ENCODE measurements at places on chromosomes 6 and 20.

DNA sequence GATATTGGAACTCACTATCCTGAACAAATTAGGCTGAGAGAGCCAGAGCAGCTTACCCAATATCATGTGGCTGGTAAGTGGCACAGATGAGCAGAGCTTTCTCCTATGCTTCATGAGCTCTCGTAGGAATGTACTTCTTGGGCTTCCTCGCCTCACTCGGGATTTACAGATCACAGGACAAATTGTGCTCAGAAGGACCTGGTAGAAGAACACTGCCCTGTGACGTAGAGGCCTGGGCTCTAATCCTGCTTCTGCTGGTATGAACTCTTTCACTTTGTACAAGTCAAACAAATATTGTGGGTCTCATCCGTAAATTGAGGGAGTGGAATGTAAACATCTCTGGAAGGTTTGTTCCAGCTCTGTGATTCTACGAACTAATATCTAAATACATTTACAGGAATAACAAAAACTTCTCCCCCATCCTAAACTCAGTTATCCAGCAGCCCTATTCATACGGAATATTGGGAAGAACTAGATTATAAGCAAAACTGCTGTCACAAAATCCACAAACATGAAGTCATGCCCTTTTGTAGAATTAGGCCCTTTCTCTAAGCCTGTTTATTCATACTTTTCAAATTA, 187.6 kb downstream of the CLIC5 start:
- DNase-seq: no peak

DNA sequence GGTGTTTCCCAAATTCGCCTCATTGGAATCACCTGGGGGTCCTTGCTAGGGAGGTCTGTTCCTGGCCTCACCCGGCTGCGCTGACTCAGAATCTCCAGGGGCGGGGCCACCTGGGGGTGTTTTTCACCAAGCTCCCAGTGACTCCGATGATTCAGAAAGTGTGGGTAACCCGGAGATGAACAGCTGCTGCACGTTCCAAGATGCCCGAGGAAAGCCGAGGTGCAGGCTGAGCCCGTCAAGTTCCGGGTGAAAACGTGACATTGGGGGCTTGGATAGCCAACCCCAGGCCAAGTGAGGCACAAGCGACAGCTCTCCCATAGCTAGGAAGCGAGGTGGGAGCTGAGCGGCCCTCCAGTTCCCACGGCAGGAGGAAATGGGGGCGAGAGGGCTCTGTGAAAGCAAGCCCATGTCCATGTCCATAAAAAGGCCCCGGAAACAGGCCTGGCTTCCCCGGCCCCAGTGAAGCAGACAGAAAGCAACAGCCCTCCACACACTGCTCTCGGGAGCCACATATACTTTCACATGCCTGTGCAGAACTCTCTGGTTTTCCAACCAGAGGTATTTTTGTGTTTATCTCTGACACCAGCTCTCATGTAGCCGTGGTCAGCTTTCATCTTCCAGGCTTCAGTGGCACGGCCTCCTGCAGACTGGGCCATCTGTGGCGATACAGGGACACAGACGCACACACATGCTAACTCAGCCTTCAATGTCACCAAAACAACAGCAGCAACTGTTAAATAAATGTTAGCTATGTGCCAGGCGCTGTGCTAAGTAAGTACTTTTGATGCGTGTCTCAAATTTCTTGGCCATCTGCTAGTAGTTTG, 90.7 kb upstream of the CCDC28A start:
- no peak for DNase-seq

DNA sequence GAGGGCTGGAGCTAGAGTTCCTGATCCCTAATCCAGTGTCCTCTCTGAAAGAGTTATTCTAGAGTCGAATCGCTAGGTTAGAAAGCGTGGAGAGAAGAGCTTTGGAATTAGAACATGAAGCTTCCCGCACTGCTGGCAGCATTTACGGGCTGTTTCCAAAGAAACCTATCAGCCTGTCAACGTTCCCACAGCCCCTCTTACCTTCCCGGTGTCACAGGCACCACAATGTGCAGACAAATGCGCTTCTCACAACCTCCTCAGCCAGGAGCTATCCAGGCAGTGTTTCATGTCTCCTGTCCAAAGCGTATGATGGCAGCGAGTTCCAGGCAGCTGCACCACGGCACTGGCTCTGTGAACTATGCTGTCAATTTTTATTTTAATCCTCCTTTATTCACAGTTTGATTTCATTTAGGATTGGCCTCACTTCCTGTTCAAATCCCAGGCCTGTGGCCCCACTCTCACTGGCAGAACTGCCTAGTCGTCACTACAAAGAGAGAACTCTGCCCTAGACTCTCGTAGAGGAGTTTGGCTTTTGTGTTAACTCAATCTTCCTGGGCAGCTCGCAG, 322.8 kb upstream of the SOX4 start:
- no peak for DNase-seq

GRCh38 chr6:117553142-117553541, 49.2 kb downstream of the GOPC start:
- no peak for DNase-seq

GRCh38 chr6:39453241-39453640, 130.7 kb upstream of the KCNK16 start:
- DNase-seq: no peak

DNA sequence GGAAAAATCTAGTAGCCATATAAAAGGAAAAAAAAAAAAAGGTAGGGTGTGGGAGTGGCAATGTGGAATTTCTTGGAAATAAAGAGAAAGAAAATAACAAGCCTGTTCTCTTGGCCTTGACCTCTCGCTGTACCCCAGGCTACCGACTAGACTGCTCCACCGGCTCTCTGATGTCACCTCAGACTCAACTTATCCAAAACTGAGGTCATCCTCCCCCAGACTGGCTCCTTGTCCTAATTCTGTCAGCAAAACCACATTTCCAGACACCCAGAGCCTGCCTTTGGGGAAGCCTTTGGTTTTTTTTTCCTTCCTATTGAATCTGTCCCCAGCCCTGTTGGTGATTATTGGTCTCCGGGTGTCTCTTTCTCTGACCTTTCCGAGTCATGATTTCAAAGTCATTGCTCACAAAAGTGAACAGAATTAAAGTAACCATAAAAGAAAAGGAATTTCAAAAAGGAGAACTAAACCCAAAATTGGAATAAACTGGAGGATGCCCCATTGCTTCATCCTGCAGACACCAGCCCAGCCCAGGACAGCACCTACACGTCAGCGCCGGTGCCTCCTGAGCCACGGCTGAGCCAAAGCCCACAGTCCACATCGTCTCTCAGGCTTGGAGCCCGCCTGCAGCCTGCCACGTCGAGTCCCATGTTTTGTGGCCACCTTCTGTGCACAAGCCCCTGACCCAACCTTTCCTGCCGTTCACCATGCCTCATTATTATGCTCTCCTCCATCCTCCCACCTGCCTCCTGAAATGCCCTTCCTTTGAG, 170.7 kb downstream of the MYLK4 start:
- DNase-seq: no peak

- DNase-seq: no peak
Observed at GRCh38 chr20:62836967-62837490, 20.2 kb downstream of the COL9A3 start.

- no peak for DNase-seq
Observed at GRCh38 chr6:35181308-35181932, 32.3 kb upstream of the SCUBE3 start.

DNA sequence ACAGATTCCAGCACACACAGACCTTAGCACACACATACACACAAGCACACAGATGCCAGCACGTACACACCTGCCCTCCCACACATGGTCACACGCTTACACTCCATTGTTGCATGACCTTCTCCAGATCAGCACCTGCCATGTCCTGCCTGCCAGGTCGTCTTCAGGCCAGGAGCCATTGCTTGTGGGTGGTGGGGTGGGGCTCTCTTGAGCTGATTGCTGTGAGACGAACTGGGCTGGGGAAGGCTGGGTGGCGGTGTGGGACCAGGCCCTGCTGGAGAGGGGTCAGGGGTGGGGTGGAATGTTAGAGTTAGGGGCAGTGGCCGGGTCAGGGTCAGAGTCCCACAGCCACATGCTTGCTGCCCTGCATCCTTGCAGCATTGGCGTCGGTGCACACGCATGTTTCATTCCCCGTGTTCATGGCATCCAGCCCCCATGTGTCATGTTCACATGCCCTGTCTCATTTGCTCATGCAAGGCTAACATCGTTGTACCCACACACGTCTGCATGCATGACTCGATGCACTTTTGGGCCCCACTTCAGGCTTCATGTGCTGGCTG, 6.5 kb upstream of the NPBWR2 start:
- no peak for DNase-seq

DNA sequence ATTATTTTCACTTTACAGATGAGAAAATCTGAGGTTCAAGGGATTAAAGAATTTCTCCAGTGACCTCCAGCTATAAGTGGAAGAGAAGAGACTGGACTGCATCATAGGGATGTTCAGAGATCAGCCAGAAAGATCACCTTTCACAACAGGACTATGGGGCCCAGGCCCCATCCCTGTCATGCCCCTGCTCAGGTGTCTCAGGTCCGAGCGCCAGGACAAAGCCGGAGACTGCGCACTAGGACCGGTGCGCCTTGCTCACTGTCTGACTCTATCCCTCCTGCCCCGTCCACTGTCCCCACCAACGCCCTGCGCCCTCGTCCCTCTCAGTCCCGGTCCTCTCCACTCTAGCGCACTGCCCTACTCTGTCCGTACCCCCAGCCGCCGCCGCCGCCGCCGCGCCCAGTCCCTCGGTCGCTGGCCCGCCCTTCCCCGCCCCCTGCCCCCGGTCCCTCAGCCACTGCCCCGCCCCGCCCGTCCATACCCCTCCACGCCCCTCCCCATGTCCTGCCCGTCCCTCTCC, 521 bp upstream of the RAD21L1 start:
- DNase-seq: no peak

GRCh38 chr6:163355426-163355991, 59.0 kb upstream of the QKI start:
- no peak for DNase-seq

DNA sequence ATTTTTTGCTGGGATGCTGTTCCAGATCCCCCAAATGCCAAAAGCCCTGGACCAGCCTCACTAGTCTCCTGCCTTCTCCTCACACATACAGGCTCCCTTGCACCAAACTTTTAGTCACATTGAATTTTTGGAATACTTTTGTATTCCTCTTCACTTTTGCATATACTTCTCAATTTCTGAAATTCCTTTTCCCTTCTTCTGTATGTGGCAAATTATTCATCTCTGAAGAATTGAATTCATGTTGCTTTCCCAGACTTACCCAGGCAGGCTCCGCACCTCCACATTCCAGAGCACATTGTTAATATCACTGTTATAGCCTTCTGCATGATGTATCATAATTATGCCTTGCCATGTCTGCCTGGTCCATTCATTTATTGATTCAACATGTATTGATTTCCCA, 255.3 kb upstream of the POU3F2 start:
- no peak for DNase-seq

GRCh38 chr20:37850724-37851355, 52.1 kb upstream of the VSTM2L start:
- DNase-seq: no peak

- DNase-seq: no peak
Observed at GRCh38 chr6:1923449-1923848, 313.7 kb downstream of the FOXC1 start.

GRCh38 chr20:46376196-46376785, 30.1 kb downstream of the ELMO2 start:
- no peak for DNase-seq

GRCh38 chr20:58229198-58229798, 845 bp upstream of the ANKRD60 start:
- DNase-seq: no peak

DNA sequence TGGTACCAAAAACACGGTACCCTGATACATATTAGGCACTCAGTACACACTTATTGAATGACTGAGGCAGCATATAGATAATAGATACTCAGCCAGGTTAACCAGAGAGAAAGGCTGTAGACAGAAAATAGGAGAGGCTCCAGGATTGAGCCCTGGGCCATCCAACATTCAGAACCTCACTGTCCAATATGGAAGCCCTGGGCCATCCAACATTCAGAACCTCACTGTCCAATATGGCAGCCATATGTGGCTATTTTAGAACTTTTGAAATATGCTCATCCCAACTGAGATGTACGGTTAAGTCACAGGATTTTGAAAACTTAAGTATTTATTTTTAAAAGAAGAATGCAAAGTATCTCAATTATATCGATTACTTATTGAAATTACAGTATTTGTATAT, 142.5 kb upstream of the ID4 start:
- no peak for DNase-seq

- no peak for DNase-seq
Observed at GRCh38 chr6:143679041-143679440, 1.3 kb downstream of the PHACTR2 start.

GRCh38 chr6:35183281-35183680, 30.5 kb upstream of the SCUBE3 start:
- no peak for DNase-seq

- DNase-seq: no peak
Observed at GRCh38 chr6:5537967-5538366, 276.7 kb downstream of the FARS2 start.

- DNase-seq: no peak
Observed at GRCh38 chr6:3294396-3294795, 35.6 kb downstream of the PSMG4 start.

All from activated T-helper 1 cell treated with anti-CD3 and anti-CD28 coated beads, Interleukin-12 subunit alpha, Interleukin-12 subunit beta, Interleukin-2, Interleukin-4 antibody, amounts not matched to agents 30 ng/mL and 10 ng/mL and 1 ng/mL, durations not matched to agents 14 hours and 24 hours and 36 hours (primary cell).